ENCODE measurements at places on chromosomes 12 and 14.

DNA sequence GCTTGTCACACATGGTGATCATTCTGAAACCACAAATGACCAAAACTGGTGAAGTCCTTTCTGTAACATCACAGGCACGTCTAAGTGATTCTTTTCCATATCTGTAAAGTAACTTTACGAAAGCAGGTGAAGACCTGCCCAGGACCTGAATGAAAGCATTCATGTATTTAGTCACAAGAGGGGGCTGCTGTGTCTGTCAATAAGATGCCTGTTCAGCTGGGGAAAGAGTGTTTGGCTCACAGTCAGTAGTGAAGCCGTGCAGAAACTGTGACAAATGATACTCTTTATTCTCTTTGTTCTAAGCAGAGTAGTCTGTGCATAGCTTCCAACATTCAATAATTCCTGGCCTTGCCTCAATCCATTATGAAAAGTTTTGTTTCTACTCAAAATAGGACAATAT, 373.5 kb upstream of the OR4E1 start:
- no peak for DNase-seq

- DNase-seq, result no peak
Measured at GRCh38 chr12:70354787-70355186, 11.3 kb upstream of the KCNMB4 start.

DNA sequence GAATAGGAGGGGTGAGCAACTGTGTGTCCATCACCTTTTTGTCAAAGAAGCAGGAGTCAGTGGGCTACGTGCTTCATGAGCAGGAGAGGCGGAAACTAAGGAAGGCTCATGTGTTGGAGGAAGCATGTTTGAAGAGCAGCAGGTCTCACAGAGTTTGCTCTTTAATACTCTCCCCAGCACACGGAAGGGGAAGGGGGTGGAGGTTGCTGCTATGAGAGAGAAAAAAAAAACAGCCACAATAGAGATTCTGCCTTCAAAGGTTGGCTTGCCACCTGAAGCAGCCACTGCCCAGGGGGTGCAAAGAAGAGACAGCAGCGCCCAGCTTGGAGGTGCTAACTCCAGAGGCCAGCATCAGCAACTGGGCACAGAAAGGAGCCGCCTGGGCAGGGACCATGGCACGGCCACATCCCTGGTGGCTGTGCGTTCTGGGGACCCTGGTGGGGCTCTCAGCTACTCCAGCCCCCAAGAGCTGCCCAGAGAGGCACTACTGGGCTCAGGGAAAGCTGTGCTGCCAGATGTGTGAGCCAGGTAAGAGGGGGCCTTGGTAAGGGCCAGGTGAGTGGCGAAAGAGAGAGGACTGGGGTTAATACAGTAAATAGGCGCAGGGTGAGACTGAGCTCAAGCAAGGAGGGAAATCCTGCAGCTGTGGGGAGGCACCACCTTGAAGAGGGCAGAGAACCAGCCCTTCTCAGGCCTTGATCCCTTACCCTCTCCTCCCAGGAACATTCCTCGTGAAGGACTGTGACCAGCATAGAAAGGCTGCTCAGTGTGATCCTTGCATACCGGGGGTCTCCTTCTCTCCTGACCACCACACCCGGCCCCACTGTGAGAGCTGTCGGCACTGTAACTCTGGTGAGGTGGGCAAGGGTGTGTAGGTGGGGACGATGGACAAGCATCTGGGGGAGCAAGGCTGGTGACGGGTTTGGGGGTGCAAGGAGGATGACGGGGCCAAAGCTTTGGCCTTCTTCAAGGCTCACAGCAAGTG, at the start of gene CD27:
Gene CD27, plus strand, starts transcription at position 252 of the 985 bp plus-strand sequence. Its CDS starts 141 bp downstream, at position 393.
- no peak for DNase-seq

DNA sequence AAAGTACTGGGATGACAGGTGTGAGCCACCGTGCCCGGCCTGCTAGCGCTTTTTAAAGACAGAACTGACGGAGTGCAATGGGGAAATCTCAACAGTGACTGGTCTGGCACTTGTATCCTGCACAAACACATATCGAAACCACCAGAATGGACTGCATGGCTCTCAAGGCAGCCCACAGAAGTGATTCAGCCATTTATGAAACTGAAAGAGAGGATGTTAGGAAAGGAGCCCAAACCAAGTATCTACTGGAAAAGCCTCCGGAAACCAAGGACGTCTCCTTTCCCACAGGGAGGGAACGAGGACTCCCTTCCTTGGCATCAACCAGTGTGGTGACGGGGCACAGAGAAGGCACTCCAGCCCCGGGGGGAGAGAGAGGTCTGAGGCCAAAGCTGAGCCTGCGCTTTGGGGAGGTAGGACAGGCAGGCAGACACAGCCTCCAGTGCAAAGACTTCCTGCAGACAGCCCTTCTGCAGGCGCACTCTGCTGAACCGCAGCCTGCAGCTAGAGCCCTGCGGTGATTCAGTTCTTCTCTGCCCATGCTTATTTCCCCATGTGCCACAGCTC, 16.5 kb downstream of the SLC15A4 start:
- no peak for DNase-seq

DNA sequence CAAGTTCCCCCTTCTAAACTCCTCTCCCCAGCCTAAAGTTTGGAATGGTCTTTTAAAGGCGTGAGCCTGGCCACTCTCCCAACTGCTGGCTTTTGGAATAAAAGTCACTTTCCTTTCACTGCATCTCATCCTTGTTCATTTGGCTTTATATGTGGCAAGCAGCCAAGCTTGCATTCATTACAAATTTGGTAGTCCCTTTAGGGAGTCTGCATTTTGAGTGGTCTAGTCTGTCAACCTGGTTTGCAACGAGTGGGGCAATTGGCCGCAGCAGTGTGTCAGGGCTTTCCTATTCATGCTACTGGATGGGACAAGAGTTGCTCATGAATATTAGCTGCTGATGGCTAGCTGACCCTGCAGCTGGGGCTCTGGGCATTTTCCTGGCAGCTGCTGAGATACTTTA, 57.0 kb downstream of the CATSPERB start:
- no peak for DNase-seq

DNA sequence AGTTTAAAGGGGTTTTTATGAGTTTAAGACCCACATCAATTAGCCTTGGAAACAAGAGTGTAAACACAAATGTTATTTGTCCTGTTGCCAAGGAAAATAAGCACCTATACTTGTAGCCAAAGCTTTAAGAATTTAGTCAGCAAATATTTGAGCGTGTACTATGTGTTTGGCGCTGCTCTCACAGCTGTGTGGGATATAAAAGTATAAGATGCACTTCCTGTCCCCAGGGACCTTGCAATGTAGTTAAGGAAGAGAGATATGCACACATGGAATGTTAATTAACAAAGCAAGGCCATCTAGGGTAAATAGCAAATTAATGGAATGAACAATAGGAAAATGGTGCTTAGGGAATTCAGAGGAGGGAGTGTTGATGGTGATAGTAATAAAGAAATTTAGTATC, 134.9 kb upstream of the SRRM4 start:
- DNase-seq, result no peak

- DNase-seq, result no peak
Measured at GRCh38 chr14:74754157-74754556, 9.0 kb upstream of the YLPM1 start.

GRCh38 chr12:113374823-113375428, 16.5 kb downstream of the PLBD2 start:
- no peak for DNase-seq

- no peak for DNase-seq
Measured at GRCh38 chr14:61119006-61119405, 138.0 kb downstream of the SLC38A6 start.

DNA sequence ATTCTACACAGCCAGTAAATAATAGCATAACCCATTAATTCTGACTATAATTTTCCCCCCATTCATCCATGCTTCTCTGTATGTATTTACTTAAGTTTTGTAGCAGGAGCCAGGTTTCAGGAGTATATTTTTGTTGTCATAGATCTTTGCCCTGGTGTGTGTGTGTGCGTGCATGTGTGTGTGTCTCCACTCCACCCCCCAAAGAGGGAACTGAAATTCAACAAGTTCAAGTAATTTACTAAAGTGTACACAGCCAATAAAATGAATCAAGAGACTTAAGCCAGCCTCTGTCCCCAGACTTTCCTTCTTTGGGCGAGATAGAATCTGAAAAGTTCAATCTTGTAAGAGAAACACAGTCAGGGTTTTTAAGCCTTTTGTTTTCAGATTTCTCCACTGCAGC, 792.0 kb downstream of the MED13L start:
- DNase-seq, result no peak

DNA sequence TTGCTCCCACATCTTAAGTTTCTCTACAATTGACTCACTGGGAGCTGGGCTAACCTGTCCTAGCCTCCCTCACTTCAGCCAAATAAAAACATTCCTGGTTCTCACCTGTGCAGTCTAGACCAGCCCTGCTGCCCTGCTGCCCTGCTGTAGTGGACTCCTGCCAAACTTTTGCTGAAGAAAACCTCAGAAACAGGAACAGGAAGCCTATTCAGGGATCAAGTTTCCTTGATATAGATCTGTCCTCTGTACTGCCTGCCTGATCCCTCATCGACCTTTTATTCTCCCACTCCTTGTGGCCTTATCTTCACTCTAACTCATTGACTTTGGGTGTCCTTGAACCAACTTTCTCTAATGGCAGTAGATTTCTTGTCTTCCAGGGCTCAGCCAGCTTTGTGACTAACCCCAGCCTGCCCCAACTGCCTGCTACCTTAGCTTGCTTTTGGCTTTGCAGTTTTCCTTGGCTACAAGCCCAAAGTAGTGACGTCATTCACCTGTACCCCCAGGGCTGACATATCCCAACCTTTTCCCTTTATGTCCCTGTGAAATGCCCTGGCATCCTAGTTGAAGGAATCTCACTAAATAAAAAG, 234.8 kb downstream of the DUSP6 start:
- DNase-seq, result no peak
